ENCODE measurements at places on chromosomes 5 and 9. TPM values are rescaled to one million over a fixed set of nuclear protein-coding genes. Genes with fewer than 3 reads are reported as not detected.
A peak's percentile ranks its signal among the peaks of the same experiment; 100 is the strongest.

CCL28 gene
- total RNA-seq = 115 TPM

MROH2B gene
- not detected for total RNA-seq

HRH2 gene
- total RNA-seq = 0.20 TPM

AIF1L gene
- 4.4 TPM for total RNA-seq

SUSD3 gene
- not detected for total RNA-seq

FST gene
- 3.4 TPM for total RNA-seq

LAMC3 gene
- 2.9 TPM for total RNA-seq

ROPN1L gene
- total RNA-seq = 2.6 TPM

- no peak for DNase-seq
- H3K27me3 ChIP-seq = no peaks in the 10 kb centered on the region
- no peak overlapping the region for H3K27ac ChIP-seq
- no peaks in the 10 kb centered on the region for H3K4me1 ChIP-seq
- H3K4me3 ChIP-seq = no peak overlapping the region
These were observed 45.7 kb upstream of the PITX1 start for GRCh38 chr5:135079760-135080159.

DNA sequence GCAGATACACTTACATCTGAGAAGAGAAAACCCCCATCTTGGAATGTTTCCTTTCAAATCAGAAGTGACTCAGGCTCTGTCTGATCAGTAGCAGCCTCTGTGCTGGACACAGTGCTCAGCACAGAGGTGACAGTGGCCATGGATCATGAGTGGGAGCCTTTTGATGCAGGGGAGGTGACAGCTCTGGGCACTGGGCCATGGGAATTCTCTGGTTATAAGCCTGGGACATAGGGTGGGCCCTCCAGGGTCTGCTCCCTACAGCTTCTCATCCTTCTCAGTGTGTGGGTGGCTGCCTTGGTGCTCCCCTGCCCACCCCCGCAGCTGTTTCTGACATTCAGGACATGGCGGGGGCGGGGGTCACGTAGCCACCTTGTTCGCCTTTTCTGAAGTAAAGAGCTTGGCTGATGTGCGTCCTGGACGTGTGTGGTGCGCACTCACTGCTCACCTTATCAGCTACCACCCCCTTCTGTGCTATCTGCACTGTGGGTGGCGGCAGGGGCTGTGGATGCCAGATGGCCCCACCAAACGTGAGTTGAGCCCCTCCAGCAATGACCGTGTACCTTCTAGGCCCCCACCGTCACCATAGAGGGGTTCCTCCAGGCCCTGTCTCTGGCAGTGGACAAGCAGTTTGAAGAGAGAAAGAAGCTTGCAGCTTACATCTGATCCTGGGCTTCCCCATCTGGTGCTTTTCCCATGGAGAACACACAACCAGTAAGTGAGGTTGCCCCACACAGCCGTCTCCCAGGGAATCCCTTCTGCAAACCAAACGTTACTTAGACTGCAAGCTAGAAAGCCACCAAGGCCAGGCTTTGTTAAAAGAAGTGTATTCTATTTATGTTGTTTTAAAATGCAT, 24.0 kb downstream of the TRIP13 start:
- no peaks in the 10 kb centered on the region for H3K36me3 ChIP-seq
- H3K4me1 ChIP-seq = no peaks in the 10 kb centered on the region
- no peaks in the 10 kb centered on the region for H3K27me3 ChIP-seq
- no peak for DNase-seq
- H3K27ac ChIP-seq = no peak overlapping the region

GRCh38 chr9:6356441-6356840, 28.3 kb downstream of the TPD52L3 start:
- no peak for DNase-seq
- no peak overlapping the region for H3K27ac ChIP-seq
- H3K4me1 ChIP-seq = no peaks in the 10 kb centered on the region
- no peaks in the 10 kb centered on the region for H3K27me3 ChIP-seq

GRCh38 chr9:78666818-78667414, 370.0 kb downstream of the PSAT1 start:
- H3K4me3 ChIP-seq = no peak overlapping the region
- no peak overlapping the region for H3K27ac ChIP-seq
- no peaks in the 10 kb centered on the region for H3K4me1 ChIP-seq
- H3K27me3 ChIP-seq = no peaks in the 10 kb centered on the region
- no peak for DNase-seq

DNA sequence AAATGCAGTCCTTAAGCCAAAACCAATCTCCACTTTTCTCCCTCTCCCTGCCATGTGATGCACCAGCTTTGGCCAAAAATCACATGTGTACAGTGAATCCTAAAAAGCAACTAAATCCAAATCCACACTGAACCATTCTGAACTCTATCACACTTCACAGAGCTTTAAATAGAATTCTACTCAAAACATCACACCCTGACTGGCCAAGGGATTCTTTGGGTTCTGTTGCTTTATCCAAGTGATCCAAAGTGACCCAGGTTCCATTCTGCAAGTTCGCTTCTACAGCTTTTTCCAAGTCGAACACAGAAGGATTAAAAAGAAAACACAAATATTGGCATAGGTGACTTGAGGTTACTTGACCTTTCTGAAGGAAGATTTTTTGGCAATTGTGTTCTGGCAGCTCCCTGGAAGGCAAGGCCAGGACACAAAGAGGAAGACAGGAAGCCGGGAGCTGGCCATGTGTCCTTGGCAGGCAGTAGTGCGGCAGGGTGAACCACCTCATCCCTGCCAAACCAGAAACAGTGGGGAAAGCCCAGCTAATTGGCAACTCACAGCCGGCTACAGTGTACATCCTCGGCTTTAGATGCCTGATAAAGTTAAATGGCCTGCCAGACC, 115.0 kb downstream of the NFIB start:
- no peaks in the 10 kb centered on the region for H3K36me3 ChIP-seq
- peak overlapping the region; percentile 54 for H3K27ac ChIP-seq
- DNase-seq = peak; percentile 41
- peaks cover 43% of the 10 kb centered on the region for H3K4me1 ChIP-seq
- no peaks in the 10 kb centered on the region for H3K27me3 ChIP-seq

DNA sequence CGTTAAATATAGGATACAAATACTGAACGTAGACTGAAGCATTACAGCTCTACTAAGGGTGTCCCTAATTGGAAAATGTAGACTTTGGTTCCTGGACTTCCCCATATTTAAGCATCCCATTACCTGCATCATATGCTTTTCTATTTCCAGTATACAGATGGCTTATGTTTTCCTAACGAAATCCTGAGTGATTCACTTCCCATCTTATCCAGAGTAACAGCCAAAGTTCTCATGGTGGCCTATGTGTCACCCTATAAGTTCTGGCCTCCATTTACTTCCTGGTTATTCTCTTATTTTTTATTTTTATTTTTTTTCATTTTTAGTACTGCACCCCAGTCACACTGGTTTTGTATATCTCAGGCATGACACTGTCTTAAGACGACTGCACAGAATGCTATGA, 552.3 kb downstream of the PRDM9 start:
- H3K27me3 ChIP-seq = no peaks in the 10 kb centered on the region
- DNase-seq = no peak
- H3K27ac ChIP-seq = no peak overlapping the region
- H3K36me3 ChIP-seq = no peaks in the 10 kb centered on the region

- H3K27me3 ChIP-seq = no peaks in the 10 kb centered on the region
- H3K4me3 ChIP-seq = no peak overlapping the region
- H3K36me3 ChIP-seq = no peaks in the 10 kb centered on the region
- DNase-seq = no peak
- H3K27ac ChIP-seq = no peak overlapping the region
- H3K4me1 ChIP-seq = no peaks in the 10 kb centered on the region
These were observed 63.8 kb downstream of the SNCAIP start for GRCh38 chr5:122375801-122376200.

DNA sequence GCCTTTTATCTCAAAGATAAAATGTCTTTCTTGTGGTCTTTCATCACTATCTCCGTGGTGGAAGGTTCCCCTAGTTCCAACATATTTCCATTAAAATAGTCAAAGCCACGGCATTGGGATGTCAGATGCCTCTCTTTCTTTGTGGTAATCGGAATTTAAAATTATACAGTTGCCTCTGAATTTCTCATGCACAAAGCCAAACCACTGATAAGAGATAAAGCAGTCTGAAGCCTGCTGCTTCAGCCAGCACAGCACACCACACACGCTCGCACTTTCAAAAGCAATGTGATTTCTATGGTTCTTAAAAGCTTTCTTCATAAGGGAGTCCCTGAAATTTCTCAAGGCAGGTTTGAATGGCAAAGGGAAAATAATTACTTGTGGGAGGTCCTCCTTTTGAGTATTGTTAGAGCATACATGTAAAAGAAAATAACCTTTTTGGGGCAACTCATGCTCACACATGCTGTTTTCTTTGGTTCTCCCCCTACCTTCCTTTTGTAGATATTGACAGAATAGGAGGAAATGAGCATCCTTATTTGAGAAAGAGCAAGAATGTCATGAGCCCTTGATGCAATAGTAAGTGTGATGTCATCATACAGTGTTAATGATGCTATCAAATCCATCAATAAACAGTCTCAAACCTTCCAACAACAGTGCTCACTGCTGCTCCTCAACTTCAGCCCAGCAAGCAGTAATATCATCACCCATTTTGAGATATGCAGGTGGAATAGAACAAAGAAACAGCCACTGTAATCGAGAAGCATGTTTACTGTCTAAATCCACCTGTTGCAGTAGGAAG, 85.7 kb upstream of the PPP1R2B start:
- H3K4me1 ChIP-seq = no peaks in the 10 kb centered on the region
- no peaks in the 10 kb centered on the region for H3K36me3 ChIP-seq
- H3K4me3 ChIP-seq = no peak overlapping the region
- no peak for DNase-seq
- H3K27ac ChIP-seq = no peak overlapping the region

GRCh38 chr9:19479874-19480273, 71.1 kb downstream of the ACER2 start:
- no peaks in the 10 kb centered on the region for H3K4me1 ChIP-seq
- peaks cover 3% of the 10 kb centered on the region for H3K27me3 ChIP-seq
- no peaks in the 10 kb centered on the region for H3K36me3 ChIP-seq
- no peak overlapping the region for H3K4me3 ChIP-seq
- no peak overlapping the region for H3K27ac ChIP-seq

DNA sequence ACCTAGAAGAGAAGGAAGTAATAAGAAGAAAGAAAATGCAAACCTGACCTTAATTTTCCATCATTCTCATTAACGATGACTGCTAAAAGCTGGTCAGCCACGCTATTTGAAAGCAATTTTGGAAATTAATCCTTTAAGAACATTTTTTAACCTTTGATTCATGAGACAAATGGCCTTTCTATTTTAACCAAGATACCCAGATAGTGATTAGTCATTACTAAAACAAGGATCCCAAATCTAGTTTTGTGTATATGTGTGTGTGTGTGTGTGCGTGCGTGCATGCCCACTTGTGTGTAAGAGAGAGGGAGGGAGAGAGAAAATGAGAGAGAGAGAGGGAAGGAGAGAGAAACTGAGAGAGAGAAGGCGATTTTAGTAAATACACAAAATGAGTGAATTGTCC, 329.5 kb downstream of the DEPDC1B start:
- H3K27me3 ChIP-seq = no peaks in the 10 kb centered on the region
- no peak overlapping the region for H3K4me3 ChIP-seq
- DNase-seq = no peak
- H3K4me1 ChIP-seq = no peaks in the 10 kb centered on the region

DNA sequence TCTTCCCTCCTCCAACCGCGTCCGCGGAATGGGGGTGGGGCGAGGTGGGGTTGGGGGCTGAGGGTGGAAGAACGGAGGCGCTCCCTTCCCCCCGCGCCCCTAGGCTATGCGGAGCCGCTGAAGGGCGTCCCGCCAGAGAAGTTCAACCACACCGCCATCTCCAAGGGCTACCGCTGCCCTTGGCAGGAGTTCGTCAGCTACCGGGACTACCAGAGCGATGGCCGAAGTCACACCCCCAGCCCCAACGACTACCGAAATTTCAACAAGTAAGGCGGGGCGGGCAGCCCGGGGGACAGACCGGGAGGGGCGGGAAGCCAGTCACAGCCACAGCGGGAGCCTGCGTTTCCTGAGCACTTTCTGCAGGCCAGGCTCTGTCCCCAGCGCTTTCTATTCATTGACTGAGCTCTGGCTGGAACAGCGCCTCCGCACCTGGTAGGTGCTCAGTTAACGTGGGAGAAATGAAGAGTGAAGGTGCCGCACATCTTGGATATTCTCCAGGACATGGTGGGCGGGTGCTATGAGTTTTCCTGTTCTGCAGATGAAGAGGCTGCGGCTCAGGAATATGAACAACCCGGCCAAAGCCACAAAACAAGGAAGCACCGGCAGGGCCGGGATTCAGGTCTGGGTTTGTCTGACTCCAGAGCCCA, 11.3 kb downstream of the MYOZ3 start:
- no peak overlapping the region for H3K27ac ChIP-seq
- no peak for DNase-seq
- no peaks in the 10 kb centered on the region for H3K36me3 ChIP-seq
- peaks cover 30% of the 10 kb centered on the region for H3K27me3 ChIP-seq

- peaks cover 29% of the 10 kb centered on the region for H3K4me1 ChIP-seq
- H3K36me3 ChIP-seq = no peaks in the 10 kb centered on the region
- no peak for DNase-seq
- peaks cover 12% of the 10 kb centered on the region for H3K27me3 ChIP-seq
These were observed 17.8 kb upstream of the SLC6A19 start for GRCh38 chr5:1183424-1184162.
